ENCODE measurements at places on chromosomes 4 and X.

DNA sequence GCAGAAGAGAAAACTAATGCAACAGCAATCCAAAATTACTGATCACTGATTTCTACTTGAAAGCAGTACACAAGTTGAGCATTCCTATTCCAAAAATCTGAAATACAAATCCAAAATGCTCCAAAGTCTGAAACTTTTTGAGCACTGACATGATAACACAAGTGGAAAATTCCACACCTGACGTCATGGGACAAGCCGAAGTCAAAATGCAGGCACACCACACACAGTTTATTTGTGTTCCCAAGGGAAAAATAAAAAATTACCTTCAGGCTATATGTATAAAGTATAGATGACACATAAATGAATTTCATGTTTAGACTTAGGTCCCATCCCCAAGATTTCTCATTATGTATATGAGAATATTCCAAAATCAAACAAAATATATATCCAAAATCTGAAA lies 20.7 kb downstream of the ANKRD50 start:
- no peak overlapping the region for H3K27ac ChIP-seq
- no peaks in the 10 kb centered on the region for H3K27me3 ChIP-seq
- 0 out of 2 replicates have a peak, but pooled peaks cover 3% of the 10 kb centered on the region for H3K36me3 ChIP-seq

GRCh38 chrX:78514852-78515251 lies 144.3 kb downstream of the RTL3 start:
- peaks cover 10% of the 10 kb centered on the region for H3K4me1 ChIP-seq
- no peaks in the 10 kb centered on the region for H3K27me3 ChIP-seq
- H3K4me3 ChIP-seq: no peak overlapping the region

DNA sequence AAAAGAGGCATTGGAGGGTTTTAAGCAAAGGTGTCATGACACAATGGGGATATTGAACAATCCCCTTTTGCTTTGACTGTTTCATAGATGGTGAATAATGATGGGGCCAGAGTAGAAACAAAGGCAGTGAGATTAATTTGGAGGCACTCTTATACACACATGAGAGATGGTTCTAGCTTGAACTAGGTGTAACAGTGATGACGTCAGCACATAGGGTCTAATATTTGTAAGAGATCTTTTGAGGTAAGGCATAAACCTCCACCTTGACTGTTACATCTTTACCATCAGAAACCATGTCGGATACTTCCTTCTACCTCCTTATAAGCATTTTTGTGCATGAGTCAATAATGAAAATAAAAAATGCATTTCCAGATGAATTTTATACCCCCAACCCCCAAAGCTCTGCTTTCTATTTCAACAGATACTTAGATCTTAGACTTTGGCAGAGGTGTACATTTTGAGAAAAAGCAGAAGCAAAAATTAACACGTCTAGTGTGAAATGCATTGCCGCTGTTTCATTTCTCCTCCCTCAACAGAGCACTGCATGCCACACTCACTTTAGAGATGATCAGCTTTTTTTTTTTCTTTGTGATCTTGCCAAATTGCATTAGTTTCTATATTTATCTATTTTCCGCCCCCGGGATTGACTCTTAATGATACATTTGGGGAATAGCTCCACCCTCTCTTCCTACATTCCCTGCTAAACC lies 87.2 kb downstream of the HS3ST1 start:
- H3K27ac ChIP-seq: no peak overlapping the region
- H3K27me3 ChIP-seq: no peaks in the 10 kb centered on the region
- H3K4me1 ChIP-seq: no peaks in the 10 kb centered on the region
- DNase-seq: no peak
- no peak overlapping the region for H3K4me3 ChIP-seq

DNA sequence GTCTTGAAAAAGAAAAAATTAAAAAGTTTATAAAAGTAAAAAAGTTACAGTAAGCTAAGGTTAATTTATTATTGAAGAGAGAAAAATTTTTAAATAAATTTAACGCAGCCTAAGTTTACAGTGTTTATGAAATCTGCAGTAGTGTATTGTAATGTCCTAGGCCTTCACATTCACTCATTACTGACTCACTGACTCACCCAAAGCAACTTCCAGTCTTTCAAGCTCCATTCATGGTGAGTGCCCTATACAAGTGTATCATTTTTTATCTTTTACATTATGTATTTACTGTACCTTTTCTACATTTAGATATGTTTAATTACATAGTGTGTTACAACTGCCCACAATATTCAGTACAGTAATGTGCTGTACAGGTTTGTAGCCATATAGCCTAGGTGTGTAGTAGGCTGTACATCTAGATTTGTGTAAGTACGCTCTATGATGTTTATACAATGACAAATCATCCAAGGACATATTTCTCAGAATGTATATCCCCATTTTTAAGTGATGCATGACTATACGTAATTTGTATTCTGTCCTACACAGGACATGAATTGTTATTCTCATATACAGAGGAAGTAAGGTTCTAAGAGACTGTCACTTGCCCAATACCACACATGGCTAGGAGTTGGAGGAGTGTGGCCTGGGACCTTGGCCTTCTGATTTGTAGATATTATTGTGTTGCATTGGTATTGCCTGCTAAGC lies 19.5 kb upstream of the PDCL2 start:
- no peaks in the 10 kb centered on the region for H3K36me3 ChIP-seq
- no peaks in the 10 kb centered on the region for H3K4me1 ChIP-seq
- no peak overlapping the region for H3K4me3 ChIP-seq
- no peak overlapping the region for H3K27ac ChIP-seq
- no peak for DNase-seq

DNA sequence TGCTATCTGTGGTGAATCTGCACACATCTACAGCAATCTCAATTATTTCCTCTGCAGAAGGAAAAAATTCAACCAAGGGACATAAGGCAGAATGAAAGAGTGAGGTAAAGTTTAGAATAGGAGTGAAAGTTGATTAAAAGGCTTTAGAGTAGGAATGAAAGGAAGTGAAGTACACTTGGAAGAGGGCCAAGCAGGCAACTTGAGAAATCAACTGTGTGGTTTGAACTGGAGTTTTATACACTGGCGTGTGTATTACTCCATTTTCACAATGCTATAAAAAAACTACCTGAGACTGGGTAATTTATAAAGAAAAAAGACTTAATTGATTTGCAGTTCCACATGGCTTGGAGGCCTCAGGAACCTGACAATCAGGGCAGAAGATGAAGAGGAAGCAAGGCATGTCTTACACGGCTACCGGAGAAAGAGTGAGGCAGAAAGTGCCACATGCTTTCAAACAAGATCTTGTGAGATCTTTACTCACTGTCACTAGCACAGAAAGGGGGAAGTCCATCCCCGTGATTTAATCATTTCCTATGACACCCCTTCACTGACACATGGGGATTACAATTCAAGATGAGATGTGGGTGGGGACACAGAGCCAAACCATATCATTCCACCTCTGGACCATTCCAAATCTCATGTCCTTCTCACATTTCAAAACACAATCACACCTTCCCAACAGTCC lies 234.8 kb downstream of the IL15 start:
- no peaks in the 10 kb centered on the region for H3K36me3 ChIP-seq
- H3K4me3 ChIP-seq: no peak overlapping the region
- DNase-seq: no peak
- H3K4me1 ChIP-seq: peaks cover 13% of the 10 kb centered on the region
- no peak overlapping the region for H3K27ac ChIP-seq
- H3K27me3 ChIP-seq: no peaks in the 10 kb centered on the region

DNA sequence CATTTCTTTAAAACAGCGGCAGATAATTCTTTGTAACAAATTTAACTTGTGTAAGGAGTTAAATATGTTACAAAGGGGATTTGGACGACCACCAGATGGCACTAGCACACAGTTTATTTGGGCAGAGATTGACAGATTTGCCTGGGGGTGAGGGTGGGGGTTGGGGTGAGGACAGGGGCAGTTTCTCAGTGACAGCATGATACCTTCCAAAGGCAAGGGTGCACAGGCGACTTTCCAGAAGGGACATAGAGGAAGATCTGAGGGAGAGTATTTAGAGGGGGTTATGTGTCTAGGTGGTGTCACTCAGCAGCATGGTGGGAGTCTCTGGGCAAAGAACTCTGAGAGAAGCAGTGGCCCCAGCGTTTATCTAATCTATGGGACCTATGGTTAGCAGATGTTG lies 9.6 kb upstream of the TMA16 start:
- H3K4me3 ChIP-seq: no peak overlapping the region
- no peak overlapping the region for H3K27ac ChIP-seq
- peak; percentile 88 for DNase-seq
- no peaks in the 10 kb centered on the region for H3K36me3 ChIP-seq

DNA sequence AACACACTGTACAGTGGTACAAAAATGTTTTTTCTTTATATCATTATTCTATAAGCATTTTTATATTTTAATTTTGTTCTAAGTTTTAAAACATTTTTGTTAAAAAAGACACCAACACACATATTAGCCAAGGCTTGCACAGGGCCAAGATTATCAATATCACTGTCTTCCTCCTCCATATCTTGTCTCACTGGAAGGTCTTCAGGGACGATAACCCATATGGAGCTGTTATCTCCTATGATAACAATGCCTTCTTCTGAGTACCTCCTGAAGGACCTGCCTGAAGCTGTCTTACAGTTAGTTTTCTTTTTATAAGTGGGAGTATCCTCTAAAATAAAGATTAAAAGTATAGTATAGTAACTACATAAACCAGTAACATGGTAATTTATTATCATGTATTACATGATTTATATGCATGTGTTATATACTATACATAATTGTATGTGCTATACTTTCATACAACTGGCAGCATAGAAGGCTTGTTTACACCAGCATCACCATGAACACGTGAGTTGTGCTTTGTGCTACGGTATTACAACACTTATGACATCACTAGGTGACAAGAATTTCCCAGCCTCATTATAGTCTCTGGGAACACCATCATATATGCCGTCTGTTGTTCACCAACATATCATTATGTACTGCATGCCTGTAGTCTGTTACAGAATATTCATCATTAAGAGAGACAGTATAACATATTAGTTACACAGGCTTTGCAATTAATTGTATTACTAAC lies 90.7 kb downstream of the WDFY3 start:
- H3K27ac ChIP-seq: no peak overlapping the region
- no peak for DNase-seq
- H3K27me3 ChIP-seq: no peaks in the 10 kb centered on the region

DNA sequence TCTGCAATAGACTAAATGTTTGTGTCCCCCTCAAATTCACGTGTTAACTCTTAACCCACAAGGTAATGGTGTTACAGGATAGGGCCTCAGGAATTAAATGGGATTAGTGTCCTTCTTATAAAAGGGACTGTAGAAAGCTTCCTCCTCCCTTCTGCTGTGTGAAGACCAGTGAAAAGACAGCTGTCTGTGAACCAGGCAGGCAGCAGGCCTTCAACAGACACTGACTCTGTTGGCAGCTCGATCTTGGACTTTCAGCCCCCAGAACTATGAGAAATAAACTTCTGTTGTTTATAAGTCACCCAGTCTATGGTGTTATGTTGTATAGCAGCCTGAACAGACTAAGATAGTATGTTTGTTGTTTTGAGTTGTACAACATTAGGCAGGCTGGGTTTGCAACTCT lies 208.1 kb downstream of the GBA3 start:
- no peaks in the 10 kb centered on the region for H3K27me3 ChIP-seq
- no peak overlapping the region for H3K4me3 ChIP-seq
- DNase-seq: no peak
- H3K4me1 ChIP-seq: no peaks in the 10 kb centered on the region
- no peak overlapping the region for H3K27ac ChIP-seq
- H3K36me3 ChIP-seq: no peaks in the 10 kb centered on the region

DNA sequence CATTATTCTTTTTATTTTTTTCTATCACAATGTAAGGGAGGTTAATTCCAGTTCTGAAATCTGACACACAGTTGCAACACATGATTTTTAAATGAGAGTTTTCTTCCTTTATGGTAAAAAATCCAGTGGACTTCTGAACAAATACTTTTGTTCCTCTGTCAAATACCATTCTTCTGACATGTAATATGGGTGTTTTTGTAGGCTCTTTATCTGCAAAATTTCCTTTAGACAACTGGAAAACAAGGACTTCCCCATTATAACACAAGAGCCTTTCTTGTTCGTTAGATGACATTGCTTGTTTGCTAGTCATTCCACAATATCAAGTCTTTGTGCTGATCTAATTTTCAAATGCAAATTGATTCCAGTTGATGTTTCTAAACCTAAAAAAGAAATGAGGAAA lies 7.7 kb downstream of the FANCB start:
- no peak overlapping the region for H3K4me3 ChIP-seq
- no peaks in the 10 kb centered on the region for H3K36me3 ChIP-seq
- no peaks in the 10 kb centered on the region for H3K27me3 ChIP-seq
- H3K27ac ChIP-seq: no peak overlapping the region

GRCh38 chrX:14406225-14406624 lies 123.1 kb upstream of the GLRA2 start:
- H3K4me3 ChIP-seq: no peak overlapping the region
- no peaks in the 10 kb centered on the region for H3K4me1 ChIP-seq
- no peak for DNase-seq
- H3K36me3 ChIP-seq: no peaks in the 10 kb centered on the region

DNA sequence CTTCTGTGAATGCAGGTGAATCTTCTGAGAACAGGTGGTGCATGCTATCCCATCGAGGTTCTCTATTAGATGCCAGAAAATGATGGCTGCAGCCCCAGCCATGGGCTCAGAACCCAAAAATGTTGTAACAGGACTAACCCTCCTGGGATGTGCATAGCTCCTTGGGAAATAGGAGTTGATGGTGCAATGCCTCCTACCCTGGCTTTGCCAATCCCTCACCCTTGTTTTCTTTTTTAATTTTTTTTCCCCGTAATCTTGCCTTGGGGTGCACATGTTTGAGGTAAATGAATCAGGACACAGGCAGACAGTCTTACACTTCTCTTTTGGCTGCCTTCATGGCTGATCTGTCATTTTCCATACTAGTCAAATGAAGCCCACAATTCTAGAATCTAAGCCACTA lies 96.6 kb downstream of the KIT start:
- H3K27me3 ChIP-seq: no peaks in the 10 kb centered on the region
- H3K27ac ChIP-seq: no peak overlapping the region
- H3K4me3 ChIP-seq: no peak overlapping the region

DNA sequence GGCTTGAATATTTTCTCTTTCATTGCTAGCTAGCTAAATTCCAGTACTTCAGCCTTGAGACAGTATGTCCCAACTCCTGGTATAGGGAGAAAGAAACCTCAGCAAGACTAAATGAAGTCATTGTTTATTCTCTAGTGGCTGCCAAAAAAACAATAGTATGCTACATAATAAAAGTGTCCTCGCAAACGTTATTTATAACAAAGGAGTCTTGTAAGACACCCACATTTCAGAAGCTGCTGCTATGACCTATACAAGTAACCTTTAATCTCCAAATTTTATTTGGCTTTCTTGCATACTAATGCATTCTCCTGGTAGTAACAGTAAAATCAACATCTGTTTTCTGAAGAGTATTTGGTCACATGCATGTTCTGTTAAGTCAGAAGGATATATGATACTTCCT lies 28.8 kb downstream of the NEK1 start:
- H3K4me1 ChIP-seq: no peaks in the 10 kb centered on the region
- H3K27ac ChIP-seq: no peak overlapping the region
- H3K4me3 ChIP-seq: no peak overlapping the region
- no peak for DNase-seq
- no peaks in the 10 kb centered on the region for H3K27me3 ChIP-seq
- peaks cover 5% of the 10 kb centered on the region for H3K36me3 ChIP-seq
